ENCODE measurements at places on chromosomes 7 and 10.
A peak's percentile ranks its signal among the peaks of the same experiment; 100 is the strongest.

- DNase-seq = peak; percentile 67
Observed at GRCh38 chr7:5420067-5420880, 3.4 kb downstream of the TNRC18 start.

- no peak for DNase-seq
Observed at GRCh38 chr7:128003787-128004186, 27.4 kb downstream of the LRRC4 start.

- DNase-seq = no peak
Observed at GRCh38 chr7:113562242-113562641, 356.6 kb downstream of the PPP1R3A start.

- no peak for DNase-seq
Observed at GRCh38 chr7:151708610-151709009, 168.3 kb downstream of the PRKAG2 start.

- no peak for DNase-seq
Observed at GRCh38 chr7:26413007-26413691, 121.5 kb downstream of the SNX10 start.

GRCh38 chr7:11317766-11318165, 344.1 kb downstream of the PHF14 start:
- DNase-seq = no peak

GRCh38 chr7:44378744-44379143, 53.4 kb upstream of the CAMK2B start:
- DNase-seq = no peak

- DNase-seq = no peak
Observed at GRCh38 chr7:87199241-87199640, 20.3 kb downstream of the TMEM243 start.

DNA sequence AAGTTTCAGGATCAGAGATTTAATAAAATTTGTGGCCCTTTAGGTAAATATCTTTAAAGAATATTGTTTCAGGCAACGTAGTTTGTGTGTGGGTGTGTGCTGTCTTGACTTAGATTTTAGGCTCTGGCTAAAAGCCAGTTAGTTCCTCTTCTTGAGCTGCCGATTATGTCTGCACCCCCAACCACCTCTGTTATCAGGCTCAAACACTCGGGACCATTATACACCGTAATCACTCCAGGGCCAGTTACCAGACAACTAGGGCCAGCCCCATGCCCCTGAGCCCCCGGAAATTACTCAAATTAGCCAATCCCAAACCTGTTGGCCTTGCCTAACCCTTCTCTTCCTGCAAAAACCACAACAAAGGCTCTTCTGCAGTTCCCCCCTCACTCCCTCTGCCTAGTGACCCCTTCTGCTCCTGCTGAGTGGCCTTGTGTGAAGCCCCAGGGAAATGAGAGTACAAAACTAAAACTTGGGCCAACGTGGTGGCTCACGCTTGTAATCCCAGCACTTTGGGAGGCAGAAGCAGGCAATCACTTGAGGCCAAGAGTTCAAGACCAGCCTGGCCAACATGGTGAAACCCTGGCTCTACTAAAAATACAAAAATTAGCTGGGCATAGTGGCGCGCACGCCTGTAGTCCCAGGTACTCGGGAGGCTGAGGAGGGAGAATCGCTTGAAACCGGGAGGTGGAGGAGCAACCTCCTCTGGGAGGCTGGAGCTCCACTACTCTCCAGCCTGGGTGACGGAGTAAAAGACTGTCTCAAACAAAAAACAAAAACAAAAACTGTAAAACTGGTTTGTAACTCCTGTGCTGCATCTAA, 9.2 kb upstream of the HNRNPF start:
- peak; percentile 78 for DNase-seq

- DNase-seq = peak; percentile 65
Observed at GRCh38 chr10:73998929-73999691, 1.2 kb downstream of the VCL start.

DNA sequence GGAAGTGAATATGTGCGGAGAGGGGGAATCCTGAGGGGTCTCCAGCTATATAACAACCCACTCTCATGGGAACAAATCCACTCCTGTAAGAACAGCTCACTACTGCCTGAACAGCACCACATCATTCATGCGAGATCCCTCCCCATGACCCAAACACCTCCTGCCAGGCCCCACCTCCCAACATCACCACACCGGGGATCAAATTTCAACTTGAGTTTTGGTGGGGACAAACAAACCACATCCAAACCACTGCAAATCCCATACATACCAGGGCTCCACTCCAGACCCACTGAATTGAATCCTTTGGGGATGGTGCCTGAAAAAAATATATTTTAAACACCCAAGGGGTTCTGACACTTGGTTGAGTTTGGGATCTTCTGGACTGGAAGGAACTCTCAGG, 181.5 kb upstream of the PLXNA4 start:
- no peak for DNase-seq

- no peak for DNase-seq
Observed at GRCh38 chr10:88110355-88110754, 246.9 kb downstream of the PTEN start.

DNA sequence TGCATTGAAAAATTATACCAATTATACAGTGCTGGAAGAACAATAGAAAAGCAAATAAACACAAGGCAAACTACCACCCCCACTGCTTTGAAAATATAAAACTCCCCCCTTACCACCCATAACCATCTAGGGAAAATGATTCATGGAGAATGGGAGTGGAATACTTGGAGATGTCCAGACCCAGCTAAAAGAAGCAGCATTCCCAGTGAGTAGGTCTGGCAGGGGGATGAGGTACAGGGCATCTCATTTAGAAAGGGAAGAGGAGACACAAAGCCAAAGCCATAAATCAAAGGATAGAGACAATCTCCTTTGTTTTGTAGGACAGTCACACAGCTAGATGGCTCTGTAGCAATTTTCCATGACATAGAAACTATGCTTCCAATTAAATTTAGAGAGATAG, 36.0 kb upstream of the DGKI start:
- no peak for DNase-seq

- DNase-seq = no peak
Observed at GRCh38 chr7:101435461-101436220, 73.0 kb downstream of the COL26A1 start.

- DNase-seq = no peak
Observed at GRCh38 chr7:40874756-40875155, 740.0 kb downstream of the SUGCT start.

DNA sequence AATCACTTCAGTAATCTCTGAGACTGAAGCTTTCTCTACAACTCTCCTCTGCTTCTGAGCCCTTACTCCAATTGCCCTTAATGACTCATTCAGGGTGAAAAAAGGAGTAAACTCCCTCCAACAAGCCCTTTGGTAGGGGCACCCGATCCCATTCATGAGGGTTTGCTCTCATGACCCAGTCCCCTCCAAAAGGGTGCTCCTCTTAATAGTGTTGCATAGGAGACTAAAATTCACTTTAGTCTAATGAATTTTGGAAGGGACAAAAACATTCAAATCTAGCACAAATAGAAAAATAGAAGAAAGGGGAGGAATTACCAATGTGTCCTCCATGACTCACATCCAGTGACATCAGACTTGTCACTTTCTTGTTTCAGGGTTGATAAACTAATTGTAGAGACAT, 66.2 kb upstream of the CCNY start:
- DNase-seq = no peak

- no peak for DNase-seq
Observed at GRCh38 chr10:28365840-28366239, 63.0 kb upstream of the MPP7 start.

DNA sequence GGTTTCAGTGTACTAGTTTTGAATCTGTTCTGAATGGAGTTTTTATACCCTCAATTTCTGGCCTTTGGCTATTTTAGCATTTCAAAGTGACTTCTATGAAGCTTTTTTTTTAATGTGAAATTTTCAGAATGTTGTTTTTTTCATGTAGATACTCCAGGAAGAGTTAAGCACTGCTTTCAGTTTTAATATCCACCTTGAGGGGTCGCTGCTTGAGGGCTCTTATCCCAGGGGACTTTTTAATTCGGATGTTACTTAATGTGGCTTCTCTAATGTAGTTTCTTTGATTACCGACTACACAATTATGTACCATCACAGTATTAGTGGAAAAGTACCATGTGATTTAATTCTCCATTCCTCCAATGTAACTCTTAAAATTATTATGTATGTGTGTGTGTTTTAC, 5.2 kb downstream of the IFIT5 start:
- DNase-seq = no peak

- DNase-seq = no peak
Observed at GRCh38 chr7:112199672-112200071, 6.5 kb downstream of the DOCK4 start.

DNA sequence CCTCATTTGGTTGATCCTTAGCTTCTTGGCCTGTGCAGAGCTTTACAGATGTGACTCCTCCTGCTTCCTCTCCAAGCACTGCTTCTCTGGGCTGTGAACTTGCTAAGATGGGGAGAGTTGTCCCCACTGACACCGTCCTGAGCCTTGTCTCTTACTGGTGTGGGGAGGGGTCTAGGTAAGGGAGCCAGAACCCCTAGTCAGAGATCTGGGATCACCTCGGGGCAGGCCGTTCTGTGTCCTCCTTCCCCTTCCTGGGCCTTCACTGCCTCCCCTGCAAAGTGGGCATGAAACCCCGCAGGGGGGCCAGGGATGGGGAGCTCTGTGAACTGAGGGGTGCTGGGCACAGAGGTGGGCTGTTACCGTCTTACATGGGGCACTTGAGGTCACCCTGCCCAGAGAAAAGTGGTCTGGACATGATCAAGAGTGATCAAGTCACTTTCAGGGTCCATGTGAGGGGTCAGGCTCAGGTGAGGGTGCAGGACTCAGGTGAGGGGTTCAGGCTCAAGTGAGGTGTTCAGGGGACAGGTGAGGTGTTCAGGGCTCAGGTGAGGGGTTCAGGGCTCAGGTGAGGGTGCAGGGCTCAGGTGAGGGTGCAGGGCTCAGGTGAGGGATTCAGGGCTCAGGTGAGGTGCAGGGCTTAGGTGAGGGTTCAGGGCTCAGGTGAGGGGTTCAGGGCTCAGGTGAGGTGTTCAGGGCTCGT, 86.2 kb downstream of the ADCY1 start:
- DNase-seq = no peak

DNA sequence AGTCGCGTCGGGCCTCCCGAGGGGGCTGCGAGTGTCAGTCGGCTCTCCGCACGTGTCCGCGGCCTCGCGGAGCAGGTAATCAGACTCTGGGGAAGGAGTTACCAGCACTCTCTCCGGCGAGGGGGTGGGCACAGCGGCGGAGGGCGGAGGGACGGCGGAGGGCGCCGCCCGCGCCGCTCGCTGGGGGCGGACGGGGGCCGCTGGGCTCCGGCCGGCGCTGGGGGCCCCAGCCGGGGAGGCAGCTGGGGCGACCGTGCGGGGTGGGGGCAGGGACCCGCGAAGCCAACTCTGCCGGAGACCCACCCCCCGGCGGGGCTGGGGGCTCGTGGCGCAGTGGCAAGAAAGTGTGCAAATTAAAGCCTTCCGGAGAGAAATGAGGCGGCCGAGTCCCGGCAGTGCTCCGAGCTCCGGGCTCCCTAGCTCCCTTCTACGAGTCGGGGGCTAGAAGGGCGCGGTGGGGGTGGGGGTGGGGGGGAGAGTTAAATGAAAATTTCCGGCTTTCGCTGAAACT, at the start of gene CDK6:
TSS of gene CDK6 (minus strand) at position 85 of the 511 bp plus-strand sequence. CDS start 3,250 bp downstream, outside the sequence.
- DNase-seq = peak; percentile 88

- DNase-seq = no peak
Observed at GRCh38 chr7:31690935-31691334, 3.9 kb downstream of the PPP1R17 start.

GRCh38 chr10:62817121-62817765, 1.1 kb upstream of the EGR2 start:
- DNase-seq = peak; percentile 88

GRCh38 chr10:30637881-30638467, 8.4 kb upstream of the LYZL2 start:
- no peak for DNase-seq

DNA sequence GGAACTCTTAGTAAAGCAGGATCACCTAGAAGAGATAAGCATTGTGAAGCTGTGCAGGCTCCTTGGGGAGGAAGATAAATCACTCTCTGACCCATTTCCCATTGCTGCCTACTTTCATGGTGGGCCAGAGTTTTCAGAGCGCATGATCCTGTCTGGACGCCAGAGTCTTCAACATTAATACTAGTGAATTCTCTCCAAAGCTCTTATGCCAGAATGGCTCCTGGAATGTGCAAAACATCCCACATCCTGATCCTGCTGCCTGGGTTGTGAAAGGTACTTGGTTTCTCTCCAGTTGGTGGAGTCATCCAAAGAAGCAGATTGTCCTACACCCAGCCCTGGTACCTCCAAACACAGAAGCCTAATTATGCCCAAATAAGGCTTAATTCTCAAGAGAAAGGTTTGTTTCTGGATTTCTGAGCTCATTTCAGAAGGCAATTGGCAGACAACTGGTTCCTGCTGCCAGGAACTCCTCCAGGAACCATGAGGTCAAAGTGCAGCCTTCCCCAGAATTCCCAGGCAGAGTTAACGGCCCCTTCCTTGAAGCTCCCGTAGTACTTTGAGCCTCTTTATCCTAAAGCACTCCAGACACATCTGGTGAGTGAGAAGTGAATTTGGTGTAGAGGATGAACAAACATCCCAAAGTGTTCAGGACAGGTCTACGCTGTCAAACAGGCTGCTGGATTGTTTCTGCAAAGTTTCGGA, 495.2 kb downstream of the PLXNA4 start:
- no peak for DNase-seq

- DNase-seq = no peak
Observed at GRCh38 chr7:121002048-121002756, 13.7 kb downstream of the CPED1 start.

DNA sequence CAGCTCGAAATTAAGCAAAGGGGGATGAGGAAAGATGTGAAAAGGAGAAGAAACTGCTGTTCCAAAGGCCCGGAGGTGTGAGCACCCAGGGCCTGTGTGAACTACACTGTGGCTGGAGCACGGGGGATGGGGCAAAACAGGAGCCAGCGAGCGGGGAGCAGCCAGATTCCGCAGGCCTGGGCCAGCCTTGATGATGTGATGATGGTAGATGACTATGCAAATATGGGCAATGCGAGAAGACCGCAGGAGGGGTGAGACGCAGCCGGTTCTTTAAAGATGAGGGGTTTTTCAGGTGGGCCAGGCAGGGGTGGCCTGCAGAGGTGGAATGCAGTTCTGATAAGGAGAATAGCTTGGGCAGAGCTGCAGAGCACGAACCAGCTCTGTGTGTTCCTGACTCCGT, 61.5 kb downstream of the LANCL2 start:
- DNase-seq = no peak

- DNase-seq = peak; percentile 88
Observed at GRCh38 chr10:17428351-17429097, 25.9 kb downstream of the ST8SIA6 start.

DNA sequence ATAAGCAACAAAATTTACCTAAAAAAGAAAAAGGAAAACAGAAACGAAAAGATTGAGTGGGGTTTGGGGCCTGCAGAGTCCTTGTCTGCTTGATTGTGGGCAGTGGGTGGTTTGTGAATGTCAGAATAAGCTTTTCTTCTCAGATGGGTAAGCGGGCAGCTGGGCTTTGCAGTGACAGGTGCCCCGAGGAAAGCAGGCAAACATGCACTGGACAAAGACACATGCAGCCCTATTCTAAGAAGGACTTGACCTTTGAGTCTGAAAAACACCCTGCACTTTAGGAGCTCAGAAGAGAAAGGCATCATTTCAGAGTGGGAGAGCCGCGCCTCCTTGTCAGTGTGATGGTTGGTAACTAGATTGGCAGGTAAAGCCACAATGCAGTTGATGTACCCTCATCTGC, 562.7 kb downstream of the PTPRN2 start:
- no peak for DNase-seq
